ENCODE measurements at places on chromosomes 4 and X.
A peak's percentile ranks its signal among the peaks of the same experiment; 100 is the strongest.

DNA sequence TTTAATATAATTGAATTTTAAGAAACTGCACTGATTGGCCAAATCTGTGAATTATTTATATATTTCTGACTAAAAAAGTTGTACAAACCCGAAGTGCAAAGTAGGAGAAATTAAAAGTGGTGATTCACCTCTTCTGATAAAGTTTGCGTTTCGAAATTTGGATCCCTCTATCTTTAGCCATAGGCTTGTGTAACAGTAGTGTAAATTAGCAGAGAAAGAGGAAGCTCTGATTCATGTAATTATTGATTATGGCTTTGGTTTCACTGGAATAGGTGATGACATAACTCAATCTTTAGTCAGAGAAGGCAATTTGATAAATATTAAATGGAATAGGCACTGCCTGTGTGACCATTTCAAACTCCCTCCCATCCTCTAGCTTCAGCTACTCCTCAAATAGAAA is 717.8 kb upstream of the PCDH7 start:
- no peak for DNase-seq

DNA sequence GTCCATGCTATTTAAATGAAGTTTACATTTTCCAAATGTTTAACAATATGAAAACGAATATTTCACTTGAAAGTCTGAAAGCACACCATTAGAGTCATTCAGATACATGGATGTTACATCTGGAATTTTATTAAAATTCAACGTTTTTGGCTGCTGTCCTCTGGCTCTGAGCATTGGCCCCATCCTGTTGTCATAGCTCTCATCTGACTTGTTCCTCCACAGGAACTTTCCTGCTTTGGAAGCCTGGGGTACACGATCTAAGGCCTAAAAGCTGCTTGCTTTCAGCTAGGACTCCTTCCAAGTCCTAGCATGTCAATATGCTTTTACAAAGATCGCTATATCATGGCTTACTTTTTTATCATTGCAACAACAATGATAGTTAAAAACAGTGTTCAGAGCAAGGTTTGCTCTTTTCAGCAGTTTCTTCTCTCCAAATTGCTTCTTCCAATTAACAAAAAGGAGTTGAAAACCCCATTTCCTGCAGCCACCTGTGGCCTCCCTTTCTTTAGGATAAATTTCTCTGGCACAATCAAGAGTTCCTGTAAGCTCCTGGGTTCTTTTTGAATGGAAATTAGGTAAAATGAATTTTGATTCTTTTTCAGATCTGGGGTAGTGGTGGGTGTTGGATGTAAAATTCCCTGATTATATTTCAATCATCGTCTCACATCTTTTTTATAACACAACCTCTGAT is 413.4 kb upstream of the AGA start:
- no peak for DNase-seq

- DNase-seq, result no peak
Observed at GRCh38 chr4:33543941-33544450, 2700.3 kb downstream of the ARAP2 start.

DNA sequence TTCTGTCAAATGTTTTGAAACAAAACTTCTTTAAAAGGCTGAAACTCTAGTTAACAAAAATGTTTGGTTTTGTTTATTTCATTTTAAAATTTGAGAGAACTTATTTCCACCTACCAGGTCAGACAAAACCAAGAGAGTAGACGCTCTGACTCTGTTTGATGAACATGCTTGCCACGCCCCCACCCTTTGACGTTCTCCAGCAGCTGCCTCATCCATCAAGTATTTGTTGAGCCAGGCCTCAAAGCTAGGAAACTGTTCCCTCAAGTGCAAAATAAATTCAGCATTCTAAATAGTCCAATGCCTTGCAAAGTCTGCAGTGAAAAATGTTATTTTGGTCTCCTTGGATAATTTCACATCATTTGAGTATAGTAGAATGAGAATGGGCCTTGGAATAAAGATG is 121.6 kb downstream of the GUCY2F start:
- no peak for DNase-seq

- no peak for DNase-seq
Observed at GRCh38 chr4:14254926-14255325, 627.4 kb upstream of the BOD1L1 start.

DNA sequence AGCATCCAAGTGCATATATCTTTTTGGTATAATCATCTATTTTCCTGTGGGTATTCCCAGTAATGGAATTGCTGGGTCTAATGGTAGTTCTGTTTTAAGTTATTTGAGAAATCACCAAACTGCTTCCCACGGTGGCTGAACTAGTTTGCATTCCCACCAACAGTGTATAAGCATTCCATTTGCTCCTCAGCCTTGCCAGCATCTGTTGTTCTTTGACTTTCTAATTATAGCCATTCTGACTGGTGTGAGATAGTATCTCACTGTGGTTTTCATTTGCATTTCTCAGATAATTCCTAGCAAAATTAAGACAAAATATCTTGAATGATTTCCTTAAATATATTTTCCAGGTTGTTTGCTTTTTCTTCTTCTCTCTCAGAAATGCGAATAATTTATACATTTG is 341.1 kb downstream of the GBA3 start:
- DNase-seq, result no peak

DNA sequence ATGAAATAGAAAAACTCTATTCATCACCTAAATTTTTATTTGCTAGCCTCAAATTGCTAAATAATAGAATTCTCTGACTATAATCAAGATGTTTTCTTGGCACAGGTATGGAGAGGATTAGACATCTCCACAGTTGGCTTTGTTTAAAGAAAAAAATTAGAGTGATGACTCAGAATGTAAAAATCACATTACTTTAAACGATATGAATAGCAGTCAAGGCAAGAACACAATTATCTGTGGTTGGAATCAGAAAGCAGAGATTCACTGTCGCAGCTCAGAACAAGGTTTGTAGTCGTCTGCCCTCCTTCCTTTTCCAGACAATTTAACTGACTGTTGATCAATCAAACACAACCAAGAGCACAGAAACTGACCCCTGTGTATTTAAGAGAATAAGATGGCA is 32.2 kb upstream of the CCKAR start:
- no peak for DNase-seq

- no peak for DNase-seq
Observed at GRCh38 chr4:5218376-5219069, 167.2 kb downstream of the STK32B start.

DNA sequence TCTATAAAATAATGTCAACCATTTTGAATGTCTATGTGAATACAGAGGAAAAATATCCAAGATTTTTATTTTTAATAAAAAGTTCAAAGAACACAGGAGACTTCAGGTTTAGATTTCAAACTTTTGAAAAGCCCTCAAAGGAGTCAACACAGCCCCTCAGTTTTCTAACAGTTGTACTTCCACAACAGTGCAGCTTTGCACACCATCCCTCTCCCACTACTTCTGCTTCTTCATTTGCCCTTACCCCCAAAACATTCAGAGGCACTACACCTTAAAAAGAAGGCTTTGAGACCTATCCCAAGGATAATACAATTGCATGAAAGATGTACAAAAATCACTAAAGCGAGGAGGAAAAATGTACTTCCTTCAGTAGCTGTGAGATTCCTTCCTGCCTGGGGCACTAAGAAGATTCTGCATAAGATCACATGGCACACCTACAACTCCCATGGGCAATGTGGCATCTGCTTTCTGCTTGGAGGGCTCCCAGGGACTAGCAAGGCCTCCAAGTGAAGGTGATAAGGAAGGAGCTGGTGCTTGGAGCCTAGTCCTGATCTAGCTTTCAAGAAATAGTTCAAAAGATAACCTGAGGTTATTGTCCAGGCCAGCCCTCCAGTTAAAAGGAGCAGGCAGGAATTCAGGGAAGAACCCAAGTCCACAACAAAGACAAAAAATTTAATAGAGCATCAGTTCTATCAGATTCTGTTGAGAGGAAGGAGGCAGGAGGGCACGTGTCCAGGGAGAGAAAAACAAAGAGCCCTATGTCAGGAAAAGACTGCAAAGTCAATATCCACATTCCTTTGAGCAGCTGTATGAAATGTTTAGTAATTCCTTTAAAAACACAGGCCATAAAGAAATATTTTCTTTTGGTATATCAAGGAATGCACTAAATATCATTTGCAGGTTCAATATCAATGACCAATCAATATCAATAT is 19.1 kb downstream of the ARAP2 start:
- no peak for DNase-seq

- peak; percentile 15 for DNase-seq
Observed at GRCh38 chr4:108030332-108030731, 40.6 kb downstream of the HADH start.

Data from GM06990 (cell line).